ENCODE measurements at places on chromosomes 6 and 20.

DNA sequence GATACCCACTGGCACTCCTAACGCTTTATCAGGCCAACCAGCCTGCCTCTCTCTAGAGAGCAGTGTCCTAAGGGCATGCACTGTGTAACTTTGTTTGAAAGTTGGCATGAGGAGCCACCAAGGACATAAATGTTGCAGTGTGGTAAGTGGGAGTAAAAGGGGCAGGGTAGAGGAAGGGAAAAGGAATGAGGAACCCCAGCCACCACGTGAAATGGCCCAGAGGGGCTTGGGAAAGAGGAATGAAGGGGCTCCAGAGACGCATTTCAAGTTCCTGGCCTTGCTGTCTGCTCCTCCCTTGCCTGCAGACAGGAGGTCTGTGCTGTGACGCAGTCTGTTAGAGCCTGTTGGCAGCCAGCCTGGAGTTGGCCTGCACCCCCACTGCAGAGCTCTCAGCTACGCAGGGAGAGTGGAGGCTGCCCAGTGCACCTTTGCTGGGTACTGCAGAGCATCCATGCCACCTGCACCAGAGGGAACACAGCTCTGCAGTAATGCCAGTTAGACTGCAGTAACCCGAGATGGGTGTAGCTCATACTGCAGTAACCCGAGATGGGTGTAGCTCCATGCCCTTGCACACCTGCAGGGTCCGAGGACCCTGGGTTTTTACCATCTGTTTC lies 86.8 kb upstream of the SNAP25 start:
- DNase-seq, result no peak

DNA sequence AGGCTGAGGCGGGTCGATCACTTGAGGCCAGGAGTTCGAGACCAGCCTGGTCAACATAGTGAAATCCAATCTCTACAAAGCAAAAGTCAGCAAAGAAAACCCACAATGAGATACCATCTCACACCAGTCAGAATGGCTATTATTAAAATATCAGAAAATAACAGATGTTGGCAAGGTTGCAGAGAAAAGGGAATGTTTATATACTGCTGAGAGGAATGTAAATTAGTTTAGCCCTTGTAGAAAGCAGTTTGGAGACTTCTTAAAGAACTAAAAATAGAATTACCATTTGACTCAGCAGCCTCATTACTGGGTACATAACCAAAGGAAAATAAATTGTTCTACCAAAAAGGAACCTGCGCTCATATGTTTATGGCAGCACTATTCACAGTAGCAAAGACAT lies 16.7 kb upstream of the GCM1 start:
- DNase-seq, result no peak

DNA sequence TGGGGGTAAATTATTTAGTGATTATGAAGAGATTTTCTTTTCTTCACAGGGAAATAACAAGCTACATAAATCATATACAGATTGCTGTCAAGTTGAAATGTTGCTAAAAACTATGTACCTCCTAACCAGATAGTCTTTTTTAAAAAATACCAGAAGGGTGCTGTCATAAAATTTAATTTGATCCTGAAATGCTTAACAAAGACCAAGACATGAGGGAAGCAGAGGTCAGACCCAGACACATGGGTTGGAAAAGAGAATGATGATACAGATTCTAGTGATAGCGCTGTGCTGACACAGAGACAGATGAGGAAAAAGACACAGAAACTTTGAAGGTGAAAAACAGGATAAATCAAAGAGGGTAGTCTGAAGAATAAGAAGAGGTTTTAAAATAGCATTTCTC lies 573.1 kb downstream of the HACE1 start:
- no peak for DNase-seq

DNA sequence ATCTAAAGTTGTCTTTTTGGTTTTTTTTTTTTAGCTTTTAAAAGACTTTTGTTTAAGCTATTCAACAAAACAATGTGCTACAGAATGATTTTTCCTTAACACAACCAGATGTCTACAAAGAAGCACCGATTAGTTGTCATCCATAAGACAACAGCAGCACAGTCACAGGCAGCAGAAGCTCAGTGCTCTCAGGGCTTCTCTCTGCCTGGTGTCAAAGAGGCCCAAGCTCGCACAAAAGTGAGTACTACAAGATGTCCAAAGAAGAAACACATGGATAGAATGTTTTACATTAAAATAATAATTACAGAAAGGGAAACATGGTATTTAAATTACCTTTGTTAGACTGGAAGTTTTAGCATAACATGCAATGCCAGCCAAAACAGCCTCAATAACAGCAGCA lies 81.6 kb downstream of the DNAAF9 start:
- no peak for DNase-seq

GRCh38 chr6:145756170-145756662 lies 20.9 kb upstream of the EPM2A start:
- DNase-seq, result no peak

- no peak for DNase-seq
Observed at GRCh38 chr6:142698751-142699150, 246.2 kb downstream of the HIVEP2 start.

- no peak for DNase-seq
Observed at GRCh38 chr6:133835901-133836300, 53.0 kb upstream of the TCF21 start.
